ENCODE measurements at places on chromosomes 16 and 17.
A peak's percentile ranks its signal among the peaks of the same experiment; 100 is the strongest.

DNA sequence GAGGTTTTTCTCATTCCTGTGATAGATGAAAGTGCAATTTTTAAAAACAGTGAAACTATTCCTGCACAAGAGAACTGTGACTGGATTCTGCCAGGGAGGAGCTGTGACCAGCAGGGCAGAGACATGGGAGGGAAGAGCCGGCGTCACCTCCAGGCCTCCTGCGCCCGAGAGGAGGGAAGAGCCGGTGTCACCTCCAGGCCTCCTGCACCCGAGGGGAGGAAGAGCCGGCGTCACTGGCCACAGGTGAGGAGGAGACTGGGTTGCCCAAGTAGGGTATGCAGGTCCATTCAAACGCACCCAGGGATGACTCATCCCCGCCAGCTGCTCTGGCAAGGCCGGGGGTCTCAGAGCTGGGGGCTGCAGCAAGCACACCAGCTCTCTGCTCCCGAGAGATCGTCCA lies 56.7 kb downstream of the METRNL start:
- no peak for DNase-seq

DNA sequence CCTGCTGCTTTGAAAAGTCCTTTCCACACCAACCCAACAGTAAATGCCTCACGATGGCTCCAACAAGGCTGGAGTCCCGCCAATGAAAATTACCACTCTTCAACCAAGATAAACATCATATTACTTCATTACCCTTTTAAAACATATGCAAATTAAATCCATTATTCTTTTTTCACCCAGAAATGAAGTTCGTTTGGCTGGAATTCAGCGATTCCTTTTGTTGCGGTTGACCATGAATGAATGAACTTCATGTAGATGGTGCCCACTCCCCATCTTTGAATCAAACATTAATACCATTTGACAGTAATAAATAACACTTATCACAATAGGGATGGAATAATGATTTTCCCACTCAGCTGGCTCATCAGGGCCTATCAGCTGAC lies 211.5 kb upstream of the TOX3 start:
- no peak for DNase-seq

DNA sequence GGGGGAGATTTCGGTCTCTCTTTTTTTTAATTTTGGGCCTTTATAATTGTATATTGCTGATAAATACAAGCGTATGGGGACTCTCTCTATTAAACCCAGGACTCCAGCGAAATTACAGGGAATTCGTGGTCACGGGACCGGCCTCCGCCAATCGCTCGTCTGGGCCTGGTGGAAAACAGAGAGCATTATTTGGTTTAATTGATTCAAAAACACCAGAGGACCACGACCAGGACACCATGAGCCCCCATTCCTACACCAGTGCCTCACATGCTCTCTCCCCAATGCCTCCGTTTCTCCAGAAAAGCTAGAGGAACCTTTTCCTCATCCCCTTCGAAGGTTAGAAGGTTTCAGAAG lies at the start of gene HOXB2:
HOXB2 (minus strand) TSS at position 88 of the 354 bp plus-strand sequence. CDS start 198 bp downstream, outside the sequence.
- DNase-seq = no peak

DNA sequence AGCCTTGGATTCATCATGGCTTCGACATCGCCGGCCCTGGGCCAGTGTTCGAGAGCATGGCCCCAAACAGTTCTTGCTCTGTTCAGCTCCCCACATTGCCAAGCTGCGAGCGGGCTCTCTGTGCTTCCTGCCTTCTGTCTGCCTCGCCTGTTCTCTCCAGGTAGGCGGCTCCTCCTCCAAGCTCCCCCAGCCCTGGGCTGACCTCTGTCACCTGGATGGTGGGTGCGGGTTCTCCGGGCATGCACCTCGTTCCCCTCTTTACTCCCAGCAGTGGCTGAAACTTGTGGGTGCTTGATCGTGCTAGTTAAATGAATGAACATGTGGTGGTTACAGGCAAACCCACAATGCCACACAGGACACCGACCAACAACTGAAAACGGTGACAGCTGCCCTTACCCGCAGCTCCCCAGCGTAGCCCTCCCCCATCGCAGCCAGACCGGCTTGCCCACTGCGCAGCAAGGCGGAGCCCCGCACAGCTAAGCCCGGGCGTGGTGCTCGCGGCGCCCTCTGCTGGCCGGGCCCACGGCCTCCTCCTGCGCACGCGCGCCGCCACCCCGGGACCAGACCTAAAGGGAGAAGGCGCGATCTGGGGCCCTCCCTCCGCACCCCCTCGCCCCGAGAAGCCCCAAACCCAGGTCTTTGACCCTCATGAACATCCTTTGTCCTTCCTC lies 23.0 kb upstream of the EIF1 start:
- peak; percentile 77 for DNase-seq

GRCh38 chr17:55134486-55135157 lies 130.1 kb upstream of the HLF start:
- DNase-seq = no peak

- no peak for DNase-seq
Measured at GRCh38 chr17:32297860-32298259, 32.2 kb downstream of the RHBDL3 start.

DNA sequence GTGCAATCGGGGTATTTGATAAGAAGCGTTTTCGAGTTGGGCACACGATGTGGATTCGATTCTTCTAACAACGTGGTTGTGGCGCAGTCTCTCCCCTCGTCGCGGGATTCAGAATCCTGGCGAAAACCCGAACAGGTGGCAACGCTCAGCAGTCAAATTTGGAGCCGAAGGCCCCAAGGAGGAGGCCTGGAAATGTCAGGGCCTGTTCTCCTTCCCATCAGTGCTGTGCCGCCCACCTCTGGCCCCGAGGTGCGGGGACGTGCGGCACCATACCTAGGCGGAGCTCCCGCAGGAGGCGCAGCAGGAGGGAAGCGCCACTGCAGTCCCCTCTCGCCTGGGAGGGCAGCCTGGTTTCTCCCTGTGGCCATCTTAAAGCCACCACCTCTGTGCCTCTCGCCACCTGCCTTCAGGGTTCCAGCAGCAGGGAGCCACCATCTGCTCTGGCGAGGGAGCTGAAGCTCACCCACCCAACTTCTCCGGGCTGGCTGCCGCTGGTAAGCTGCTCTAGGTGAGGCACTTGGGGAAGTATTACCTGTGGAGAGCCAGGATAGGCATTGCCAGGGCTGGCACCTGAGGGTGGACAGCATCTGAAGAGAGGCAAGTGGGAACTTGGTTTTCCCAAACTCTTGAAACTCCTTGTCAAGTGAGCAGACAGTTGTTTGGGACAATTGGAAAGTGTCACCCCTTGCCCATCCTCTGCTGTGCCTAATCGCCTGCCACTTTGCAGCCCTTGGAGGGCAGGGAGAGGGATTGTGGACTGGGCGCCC lies 2.6 kb upstream of the AATF start:
- no peak for DNase-seq

DNA sequence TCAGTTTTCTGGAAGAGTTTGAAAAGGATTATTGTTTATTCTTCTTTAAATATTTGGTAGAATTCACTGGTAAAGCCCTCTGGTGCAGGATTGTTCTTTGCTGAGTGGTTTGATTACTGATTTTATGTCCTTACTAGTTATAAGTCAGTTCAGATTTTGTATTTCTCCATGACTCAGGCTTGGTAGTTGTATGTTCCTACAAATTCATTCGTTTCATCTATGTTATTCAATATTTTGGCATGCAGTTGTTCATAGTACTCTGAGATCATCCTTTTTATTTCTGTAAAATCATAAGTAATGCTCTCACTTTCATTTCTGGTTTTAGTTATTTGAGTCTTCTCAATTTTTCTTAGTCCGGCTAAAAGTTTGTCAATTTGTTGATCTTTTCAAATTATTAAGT lies 58.1 kb upstream of the CRYM start:
- DNase-seq = no peak

- no peak for DNase-seq
Measured at GRCh38 chr16:53912155-53912554, 208.2 kb downstream of the FTO start.

GRCh38 chr17:27577884-27578717 lies 52.9 kb upstream of the LGALS9 start:
- DNase-seq = no peak

GRCh38 chr17:1916963-1917715 lies 87.3 kb downstream of the RPA1 start:
- DNase-seq = no peak

DNA sequence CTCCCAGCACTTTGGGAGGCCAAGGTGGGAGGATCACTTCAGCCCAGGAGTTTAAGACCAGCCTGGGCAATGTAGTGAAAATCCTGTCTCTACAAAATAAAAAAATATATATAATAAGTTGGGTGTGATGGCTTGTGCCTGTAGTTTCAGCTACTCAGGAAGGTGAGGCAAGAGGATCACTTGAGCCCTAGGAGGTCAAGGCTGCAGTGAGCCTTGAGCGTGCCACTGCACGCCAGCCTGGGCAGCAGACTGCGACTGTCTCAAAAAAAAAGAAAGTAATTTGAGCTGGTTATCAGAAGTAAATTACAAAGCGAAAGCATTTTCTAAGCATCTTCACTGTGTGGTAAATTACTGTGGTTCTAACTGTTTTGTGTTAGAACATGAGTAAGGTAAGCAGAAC lies 66.2 kb downstream of the NQO1 start:
- DNase-seq = no peak

- no peak for DNase-seq
Measured at GRCh38 chr17:78840530-78840779, 159 bp downstream of the USP36 start.

DNA sequence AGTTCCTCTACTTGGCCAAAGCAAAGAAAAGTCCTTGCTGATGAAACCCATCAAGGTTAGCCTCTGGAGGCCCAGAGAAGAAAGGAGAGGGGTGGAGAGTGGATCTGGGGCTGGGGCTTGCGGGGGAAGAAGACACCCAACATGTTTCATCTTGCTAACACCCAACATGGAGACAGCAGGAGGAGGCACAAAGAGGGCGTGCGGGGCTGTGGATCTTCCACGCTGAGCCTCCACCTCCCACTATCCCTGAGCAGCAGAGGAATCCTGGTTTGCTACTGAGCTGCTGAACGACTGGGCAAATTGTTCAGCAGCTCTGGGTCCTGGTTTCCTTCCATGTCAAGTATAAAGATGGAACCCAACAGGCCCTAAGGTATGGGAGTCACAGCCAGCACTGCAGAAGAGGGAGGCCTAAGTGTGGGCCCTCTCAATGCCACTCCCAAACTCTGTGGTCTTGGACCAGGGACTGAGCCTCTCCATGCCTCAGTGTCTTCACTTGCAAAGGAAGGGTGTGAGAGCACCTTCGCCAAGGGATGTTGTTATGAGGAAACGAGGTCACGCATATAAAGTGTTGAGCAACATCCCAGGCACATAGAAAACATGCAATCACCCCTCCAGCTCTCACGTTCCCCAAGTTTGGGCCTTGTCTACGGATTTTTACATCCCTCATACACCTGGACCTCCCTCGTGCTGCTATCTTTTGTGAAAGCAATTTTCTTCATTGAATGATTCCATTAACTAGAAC lies 122.5 kb downstream of the XYLT1 start:
- DNase-seq = no peak

DNA sequence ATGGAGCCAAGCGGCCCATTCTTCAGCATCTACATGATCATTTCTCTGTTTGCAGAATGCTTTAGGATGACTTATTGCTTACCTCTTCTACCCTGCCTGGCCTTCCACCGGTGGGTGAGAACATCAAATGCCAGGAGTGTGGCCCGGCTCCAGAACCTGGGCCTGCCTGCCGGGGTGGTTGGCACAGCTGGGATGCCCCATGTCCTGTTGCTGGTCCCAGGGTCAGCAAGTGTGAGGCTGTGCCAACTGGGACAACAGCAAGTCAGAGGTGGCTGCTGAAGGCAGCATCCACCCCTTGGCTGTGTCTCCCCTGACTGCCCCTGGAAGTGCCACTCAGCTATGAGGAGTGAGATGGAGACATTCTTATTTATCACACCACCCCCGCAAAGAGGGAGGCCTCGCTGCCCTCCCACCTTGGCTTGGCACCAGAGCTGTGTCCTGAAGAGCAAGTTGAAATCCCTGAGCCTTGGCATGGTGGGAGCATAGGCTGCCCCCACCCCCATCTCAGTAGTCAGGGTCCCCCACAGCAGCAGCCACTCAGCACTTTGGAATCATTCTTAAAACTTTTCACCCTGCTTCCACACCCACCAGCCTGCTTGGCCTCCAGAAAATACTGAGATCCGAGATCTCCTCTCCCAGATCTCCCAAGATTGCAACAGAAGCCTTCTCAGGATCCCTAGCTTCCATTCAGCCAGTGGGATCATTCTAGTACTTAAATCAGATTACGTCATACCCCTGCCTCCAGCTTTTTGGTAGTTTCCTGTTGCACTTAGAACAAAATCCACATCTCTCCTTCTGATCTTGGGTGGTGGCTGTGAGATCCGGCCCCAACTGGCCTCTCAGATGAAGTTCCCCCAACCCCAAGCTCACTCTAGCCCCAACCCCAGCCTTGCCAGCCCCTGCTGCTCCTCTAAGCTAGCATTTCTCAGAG lies 127.5 kb downstream of the SOCS1 start:
- no peak for DNase-seq

GRCh38 chr16:49651996-49652395 lies 203.9 kb downstream of the ZNF423 start:
- DNase-seq = no peak

DNA sequence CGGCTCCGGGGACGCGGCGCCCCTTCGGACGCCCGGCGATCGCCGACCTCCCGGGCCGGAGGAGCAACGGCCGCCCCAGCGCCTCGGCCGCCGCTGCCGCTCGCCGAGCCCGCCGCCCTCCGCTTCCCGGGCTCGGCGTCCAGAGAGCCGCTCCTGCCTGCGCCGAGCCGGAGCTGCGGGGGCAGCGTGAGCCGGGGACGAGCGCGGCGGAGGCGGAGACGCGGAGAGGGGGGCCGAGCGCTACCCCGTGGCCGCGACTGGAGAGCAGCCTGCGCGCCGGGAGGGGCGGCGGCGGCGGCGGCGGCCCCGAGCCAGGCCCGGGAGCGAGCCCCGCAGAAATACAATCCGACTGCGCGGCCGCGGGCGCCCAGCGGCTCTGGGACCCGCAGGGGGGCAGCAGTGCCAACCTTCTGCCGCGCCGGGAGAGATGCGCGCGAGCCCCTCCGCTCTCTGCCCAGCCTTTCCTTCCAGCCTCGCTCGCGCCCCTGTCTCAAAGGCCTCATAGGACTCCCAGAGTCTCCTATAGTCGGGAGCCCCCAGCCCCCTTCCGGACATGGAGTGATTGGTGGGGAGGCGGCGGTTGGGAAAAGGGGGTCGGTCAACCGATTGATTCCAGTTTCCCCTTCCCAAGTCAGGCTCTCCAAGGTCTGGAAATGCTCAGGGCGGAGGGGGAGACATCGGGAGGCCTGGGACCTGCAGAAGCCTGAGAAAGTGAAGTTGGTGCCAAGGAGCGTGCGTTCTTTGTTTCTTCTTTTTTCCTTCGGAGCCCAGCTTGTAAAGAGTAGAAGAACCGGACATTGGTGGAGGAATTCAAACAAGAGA lies 1.0 kb upstream of the SDK2 start:
- no peak for DNase-seq

GRCh38 chr17:61647047-61647446 lies 56.0 kb upstream of the NACA2 start:
- no peak for DNase-seq

DNA sequence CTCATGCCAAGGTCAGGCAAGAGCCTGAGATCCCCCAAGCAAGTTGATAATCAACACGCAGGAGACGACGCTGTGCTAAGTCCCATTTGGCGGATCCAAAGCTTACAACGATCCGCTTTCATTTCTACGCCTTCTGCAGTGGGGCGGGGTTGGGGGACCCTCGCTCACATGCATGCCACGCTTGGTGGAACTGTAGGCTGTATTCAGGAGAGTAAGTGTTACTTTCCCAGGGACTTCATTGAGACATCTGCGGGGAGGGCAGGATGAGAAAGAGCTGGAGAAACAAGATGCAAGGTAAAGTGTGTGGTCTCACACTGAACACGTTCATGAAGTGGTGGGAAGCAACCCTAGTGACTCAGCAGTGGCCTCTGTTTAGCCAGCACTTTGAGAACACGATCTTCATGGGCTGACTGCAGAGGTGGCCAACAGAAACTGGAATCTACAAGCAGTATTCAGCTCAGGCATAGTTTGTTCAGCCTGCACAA lies 100.5 kb downstream of the XYLT1 start:
- no peak for DNase-seq
